ENCODE measurements at places on chromosomes 7 and 10. TPM values are rescaled to one million over a fixed set of nuclear protein-coding genes. Genes with fewer than 3 reads are reported as not detected.
A peak's percentile ranks its signal among the peaks of the same experiment; 100 is the strongest.

- no peak for DNase-seq
These were observed 50.0 kb downstream of the ANLN start for GRCh38 chr7:36439624-36440023.

The GPC2 gene
- total RNA-seq, result 9.6 TPM

DNA sequence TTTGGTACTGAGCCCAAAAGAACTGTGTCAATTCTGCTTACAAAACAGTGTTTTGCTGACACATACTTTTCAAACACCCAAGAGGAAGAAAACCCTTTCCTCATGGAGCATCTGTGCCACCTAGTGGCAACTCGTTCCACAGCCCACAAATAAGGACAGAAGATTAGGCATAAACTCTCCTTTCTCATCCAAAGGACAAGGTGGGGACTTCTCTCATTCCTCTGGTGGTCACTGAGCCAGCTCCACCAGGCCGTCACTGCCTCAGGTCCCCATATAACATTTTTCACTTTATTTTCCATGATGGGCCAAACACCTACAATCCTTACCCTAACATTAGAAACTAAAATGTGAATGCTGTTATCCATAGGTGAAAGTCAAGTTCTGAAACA lies 76.9 kb downstream of the RNF216 start:
- DNase-seq, result peak; percentile 85

- no peak for DNase-seq
These were observed 156.1 kb downstream of the ADK start for GRCh38 chr10:74307061-74307651.

The BEND7 gene
- 5.6 TPM for total RNA-seq

DNA sequence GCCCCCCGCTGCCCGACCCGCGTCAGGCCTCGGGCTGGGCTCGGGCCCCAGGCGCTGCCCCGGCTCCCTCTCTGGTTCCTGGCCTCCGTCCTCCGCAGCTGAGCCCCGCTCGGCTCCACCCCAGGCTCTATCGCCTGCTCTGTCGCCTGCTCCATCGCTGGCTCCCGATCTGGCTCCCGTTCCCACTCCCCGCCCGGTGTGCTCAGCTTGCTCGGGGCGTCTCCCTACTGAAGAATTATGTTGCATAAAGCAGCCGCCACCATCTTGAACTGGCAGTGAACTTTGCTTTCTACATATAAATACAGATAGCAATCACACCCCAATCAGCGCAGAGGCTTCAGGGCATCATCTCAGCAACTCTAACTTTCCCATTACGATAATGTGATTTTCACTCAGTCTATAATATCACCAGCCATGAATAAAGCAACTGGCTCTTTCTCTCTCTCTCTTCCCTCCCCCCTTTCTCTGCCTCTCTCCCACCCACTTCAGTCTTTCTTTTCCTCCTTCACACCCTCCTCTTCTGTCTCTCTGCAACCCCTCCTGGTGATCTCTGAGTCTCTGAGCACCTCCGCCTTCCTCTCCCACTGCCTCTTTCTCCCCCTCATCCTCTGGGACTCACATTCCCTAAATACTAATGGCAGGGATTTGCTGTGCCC lies 43.3 kb upstream of the BTRC start:
- no peak for DNase-seq

The GRM3 gene
- total RNA-seq, result not detected

DNA sequence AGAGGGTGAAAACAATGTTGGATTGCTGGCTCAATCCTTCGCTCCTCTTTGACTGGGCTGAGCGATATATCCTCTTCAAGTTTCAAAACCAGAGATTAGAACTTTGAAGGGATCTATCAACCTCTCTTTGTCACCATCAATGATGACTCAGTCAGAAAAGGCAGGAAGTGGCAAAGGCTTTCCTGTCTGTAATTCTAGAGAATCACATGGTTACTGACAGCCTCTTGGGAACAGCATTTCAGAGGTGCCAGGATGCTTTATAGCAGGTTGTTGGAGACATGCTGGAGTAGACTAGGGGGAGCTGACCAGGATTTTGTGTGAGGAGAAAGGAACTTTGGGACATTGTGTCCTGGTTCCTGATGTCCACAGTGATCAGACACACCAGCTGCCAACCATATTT lies 81.3 kb downstream of the PRKCQ start:
- no peak for DNase-seq

DNA sequence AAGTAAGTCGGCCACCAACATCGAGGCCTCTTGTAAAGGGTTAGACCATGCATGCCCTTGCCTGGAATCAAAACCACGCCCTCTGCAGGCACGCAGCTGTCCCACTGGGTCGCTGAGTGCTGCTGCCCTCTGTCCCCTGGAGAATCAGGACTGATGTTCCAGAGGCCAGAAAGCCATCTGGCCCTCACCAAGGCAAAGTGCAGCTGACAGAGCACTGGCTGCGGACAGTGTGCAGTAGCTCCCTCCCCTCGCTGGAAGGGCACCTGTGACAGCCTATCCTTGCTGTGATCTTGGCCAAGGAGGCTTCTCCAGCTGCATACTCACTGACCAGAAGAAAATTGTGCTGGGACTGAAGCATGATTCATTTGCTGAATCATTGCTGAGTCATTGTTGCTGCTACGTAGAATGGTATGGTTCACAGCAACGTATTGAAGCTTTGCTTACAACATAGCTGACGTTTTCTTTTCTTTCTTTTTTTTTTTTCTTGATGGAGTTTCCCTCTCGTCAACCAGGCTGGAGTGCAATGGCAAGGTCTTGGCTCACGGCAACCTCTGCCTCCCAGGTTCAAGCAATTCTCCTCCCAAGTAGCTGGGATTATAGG lies 30.4 kb downstream of the DDC start:
- peak; percentile 100 for DNase-seq

GRCh38 chr10:43058716-43059335 lies 18.0 kb upstream of the RET start:
- DNase-seq, result no peak

- DNase-seq, result no peak
These were observed 205.2 kb downstream of the GRM8 start for GRCh38 chr7:127047521-127047920.

The DLG5 gene
- 22.6 TPM for total RNA-seq

DNA sequence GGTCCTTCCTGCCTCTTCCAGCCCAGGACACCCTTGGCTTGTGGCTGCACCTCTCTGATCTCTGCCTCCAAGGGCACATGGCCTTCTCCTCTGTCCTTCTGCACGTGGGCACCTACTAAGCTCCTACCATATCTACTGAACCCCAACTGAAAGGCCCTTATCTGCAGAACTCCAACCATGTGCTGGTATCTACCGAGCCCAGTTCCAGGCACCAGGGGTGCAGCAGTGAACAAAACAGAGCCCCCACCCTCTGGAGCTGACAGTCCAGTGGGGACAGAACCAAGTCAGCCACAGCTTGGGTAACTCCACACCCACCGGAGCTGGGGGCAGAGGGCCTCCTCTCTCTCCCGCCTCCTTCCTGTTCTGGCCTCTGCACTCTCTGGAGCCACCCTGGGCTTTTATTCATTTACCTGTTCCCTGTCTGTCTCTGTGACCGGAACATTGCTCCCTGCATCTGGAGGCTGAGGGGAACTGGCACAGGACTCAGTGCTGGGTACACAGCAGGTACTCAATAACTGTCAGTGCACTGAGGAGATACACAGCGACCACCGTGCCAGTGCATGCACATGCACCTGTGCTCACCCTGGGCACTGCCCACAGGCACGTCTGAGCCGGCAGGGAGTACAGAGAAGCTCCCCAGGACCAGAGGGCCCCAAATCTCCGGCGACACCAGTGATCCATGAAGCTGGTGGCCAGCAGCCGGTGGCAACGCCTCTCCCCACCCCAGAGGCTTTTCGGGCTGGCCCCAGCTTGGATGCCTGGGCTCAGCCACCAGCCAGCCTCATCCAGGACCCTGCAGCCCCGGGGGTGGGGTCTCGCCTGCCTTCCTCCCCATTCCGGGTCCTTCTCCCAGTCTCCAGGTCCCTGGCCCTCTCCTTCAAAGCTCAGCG lies 2.0 kb downstream of the MICALL2 start:
- DNase-seq, result no peak

GRCh38 chr7:30796105-30796869 lies 25.1 kb downstream of the MINDY4 start:
- DNase-seq, result peak; percentile 52

- peak; percentile 18 for DNase-seq
These were observed 356.5 kb upstream of the KLF6 start for GRCh38 chr10:4141471-4141870.

- peak; percentile 76 for DNase-seq
These were observed 22.3 kb upstream of the TMEM26 start for GRCh38 chr10:61475449-61475873.

DNA sequence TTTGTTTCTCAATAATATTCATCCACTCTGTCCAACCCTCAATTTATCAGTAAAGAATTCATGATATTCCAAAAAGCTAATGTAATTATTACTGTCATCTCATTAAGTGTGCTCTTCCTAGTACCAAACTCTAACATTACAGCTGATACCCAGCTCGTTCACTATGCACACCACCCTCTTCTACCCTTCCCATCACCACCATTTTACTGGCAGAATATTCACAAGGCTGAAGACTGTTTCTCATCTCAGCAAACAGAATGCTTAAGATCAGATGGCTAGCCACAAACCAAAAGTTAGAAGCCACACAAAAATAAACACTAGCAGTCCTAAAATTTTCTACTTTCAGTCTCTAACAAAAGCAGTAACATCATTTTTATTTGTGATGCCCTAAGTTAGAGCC lies 121.5 kb downstream of the SRPK2 start:
- peak; percentile 40 for DNase-seq

DNA sequence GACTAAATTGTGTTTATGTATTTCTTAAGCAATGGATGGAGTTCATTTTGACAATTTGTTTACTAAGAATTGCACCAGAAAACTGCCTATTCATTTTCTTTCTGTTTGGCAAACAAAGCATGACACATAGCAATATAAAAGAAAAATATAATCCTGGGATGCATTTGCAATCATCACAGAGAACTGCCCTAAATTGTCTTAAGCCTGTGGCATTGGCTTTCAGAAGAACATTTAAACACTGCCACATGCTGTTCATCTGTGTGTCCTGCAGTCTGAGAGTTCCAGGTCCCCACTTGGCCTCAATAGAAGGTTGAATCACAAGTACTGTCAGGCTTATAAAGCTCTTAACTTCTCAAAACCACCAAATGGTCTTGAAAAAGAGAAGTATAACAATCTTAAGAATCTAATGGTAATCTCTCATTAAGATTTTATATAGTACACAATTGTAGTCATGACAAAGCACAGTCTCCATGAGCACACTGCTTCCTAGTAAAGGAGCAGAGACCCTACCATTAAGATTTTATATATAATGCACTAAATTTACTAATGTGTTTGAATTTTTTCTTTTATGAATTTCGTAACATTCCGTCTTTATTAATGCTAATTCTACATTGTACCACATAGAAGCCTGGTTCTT lies 29.9 kb downstream of the RNLS start:
- DNase-seq, result peak; percentile 85

- DNase-seq, result peak; percentile 45
These were observed 16.0 kb upstream of the SLC29A3 start for GRCh38 chr10:71302874-71303568.

DNA sequence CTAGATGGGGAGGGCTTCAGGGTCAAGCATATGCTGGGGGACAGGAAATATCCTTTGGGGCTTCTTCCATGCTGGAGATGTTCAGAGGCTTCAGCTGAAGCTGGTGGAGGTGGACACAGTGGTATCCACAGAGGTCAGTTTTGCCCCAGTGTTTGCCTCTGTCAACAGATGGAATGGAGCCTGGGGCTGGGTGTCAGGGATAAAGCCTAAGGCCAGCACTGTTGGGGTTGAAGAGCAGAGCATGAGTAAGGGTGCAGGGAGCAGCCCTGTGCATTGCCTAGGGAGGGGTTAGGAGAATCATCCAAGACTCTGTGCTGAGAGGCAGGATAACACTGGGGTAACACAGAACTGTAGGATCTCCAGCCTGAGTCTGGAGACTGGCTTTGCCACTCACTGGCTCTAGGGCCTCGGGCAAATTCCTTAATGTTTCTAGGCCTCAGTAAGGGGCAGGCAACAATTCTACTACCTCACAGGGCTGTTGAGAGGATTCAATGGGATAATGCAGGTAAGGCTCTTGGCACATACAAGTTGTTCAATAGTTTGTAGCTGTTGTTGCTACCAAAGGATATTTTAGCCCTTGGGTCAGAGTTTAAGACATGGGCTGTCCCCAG lies 21.8 kb upstream of the MYL7 start:
- peak; percentile 25 for DNase-seq

- no peak for DNase-seq
These were observed 195.5 kb downstream of the MAGI2 start for GRCh38 chr7:79257959-79258358.

The WEE2 gene
- total RNA-seq, result not detected

- DNase-seq, result no peak
These were observed 233.6 kb downstream of the ANK3 start for GRCh38 chr10:60155943-60156683.

DNA sequence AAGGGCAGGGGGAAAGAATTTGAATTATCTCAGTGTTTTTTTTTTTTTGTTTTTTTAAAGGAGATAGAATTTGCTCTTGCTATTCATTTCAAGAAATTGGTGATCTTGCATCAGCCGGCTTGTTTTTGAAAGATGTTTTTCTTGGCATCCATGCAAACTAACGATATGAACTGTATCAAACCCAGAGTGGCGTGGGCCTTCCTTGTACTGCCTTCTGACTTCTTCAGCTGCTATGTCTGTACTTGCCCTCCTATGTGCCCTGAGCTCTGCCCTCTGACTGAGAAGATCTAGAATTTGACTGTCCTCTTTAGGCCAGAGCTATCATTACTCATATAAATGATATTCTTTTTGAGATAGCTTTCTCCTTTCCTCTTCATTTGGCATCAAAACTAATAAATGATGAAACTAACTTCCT lies 183.1 kb downstream of the EXOC4 start:
- peak; percentile 88 for DNase-seq
